ENCODE measurements at places on chromosomes 6 and 20.

- DNase-seq = no peak
Measured at GRCh38 chr6:68134796-68135195, 500.3 kb upstream of the ADGRB3 start.

DNA sequence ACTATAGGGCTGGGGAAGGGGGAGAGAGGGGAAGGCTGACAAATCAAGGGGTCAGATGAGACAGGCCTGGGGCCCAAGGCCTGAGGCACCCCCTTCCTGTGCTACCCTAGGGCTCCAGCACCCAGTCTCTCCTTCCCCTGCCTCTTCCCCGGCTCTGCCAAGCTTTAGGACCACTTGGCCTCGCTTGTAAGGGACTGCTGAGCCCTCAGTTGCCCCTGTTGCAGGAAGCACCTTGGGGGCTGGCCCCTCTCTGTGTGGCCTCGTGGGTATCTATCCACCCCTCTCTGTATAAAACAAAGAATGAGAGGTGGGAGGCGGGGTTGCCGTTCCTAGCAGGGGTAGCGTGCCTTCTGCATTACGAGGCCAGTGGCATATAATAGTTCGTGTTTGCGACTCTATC lies 21.4 kb upstream of the SMOC2 start:
- no peak for DNase-seq

DNA sequence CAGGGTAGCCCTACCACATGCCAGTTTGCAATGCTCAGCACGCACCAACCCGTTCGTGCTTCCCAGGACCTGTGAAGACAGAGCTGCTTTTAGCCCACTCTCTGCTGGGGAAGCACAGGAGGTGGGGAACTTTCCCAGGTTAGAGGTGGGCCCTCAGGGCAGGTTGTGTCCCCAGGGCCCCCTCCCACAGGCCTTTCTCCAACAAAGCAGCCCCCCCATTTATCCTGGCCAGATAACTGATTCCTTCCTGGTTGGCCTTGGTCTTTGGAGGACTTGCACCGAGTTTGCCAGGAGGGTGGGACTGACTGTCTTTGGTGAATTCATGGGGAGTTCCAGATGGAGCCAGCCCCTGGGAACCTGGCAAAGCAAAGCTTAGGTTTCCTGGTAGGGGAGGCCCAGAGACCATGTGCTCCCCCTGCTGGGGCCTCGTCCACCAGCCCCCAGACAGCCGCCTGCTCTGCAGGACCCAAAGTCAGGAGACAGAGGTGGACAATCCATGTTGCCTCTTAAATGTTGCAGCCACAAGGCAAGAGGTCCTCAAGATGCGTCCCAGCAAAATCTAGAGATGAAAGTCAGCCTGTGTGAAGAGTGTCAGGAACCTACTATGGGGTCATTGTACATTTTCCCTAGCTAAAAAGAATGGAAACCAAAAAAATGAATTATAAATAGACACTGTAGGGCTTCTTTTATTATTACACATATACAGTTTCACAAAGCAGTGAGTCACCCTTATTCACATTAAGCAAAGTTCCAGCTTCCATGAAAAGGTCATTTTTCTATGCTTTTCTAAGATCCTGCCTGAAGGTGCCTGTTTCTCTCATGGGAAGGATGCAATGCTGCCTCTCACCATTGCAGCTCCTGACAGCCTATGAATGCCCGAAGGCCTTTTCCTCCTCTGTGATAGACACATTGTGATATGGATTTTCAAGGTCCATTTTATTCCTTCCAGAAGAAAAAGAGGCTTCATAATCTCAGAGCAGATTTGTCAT lies 497.8 kb downstream of the PREX1 start:
- DNase-seq = no peak

DNA sequence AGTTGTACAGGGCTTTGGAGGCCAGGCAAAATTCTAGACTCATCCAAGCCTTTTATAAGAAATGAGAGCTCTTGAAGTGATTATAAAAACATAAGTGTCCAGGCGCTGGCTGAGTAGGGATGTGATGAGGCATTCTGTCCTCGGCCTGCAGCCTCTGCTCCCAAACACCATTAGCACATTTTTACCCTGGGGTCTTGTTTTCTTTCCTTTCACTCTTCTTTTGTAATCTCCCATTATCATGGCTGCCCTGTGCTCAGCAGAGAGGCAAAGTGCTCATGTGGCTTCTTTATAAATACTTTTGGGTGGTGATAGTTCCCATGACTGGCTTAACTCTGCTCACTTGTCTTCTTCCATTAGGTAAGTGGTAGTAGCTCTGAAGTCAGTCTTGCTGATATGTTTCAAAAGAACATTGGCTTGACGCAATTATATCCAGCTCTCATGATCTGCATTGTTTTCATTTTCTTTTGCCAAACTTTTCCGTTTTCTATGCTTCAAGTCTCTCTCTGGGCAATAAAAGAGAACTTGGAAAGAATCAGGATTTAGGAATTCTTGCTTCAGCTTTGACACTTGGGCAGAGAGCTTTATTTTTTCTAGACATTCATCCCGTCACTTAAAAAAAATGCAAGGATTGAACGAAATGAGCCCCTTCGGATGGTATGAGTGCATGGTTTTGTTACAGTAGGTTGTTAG lies 61.1 kb downstream of the CAP2 start:
- no peak for DNase-seq

DNA sequence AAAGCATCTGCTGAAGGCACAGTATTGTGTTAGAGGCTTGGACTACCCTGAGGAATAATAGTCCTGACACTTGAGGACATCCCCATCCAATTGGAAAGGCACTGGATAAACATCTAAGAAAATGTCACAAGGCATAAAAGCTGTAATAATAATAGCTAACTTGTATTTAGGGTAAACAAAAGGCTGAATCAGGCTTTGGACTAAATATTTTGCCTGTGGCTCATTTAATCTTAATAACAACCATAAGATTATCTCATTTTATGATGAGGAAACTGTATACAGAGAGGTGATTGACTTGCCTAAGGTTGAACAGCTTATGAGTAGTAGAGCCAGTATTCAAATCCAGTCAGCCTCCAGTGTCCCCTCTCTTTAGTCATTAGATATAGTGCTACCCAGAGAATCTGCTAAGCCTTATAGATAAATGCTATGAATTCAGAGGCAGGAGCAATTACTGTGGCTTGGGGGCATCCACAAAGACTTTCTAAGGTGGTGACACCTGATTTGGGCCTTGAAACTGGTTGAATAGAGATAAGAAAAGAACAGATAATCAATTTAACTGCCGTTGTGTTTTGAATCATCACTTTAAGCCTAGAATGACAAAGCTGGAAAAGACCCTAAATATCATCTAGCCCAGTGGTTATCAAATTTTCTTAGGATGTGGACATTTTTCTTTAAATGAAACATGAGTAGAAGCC lies 7.5 kb upstream of the ZSWIM1 start:
- DNase-seq = no peak

Data from stimulated activated CD4-positive, alpha-beta T cell treated with anti-CD3 and anti-CD28 coated beads, Interleukin-1b, Interleukin-23, amount 100 ng/mL, for 48 hours (primary cell).